AG04450 (cell line): ENCODE measurements at places on chromosomes 5 and 9.

GRCh38 chr9:137371946-137372651, 50.9 kb downstream of the EXD3 start:
- no peak for DNase-seq

- no peak for DNase-seq
Observed at GRCh38 chr5:50576686-50577256, 89.7 kb upstream of the PARP8 start.

DNA sequence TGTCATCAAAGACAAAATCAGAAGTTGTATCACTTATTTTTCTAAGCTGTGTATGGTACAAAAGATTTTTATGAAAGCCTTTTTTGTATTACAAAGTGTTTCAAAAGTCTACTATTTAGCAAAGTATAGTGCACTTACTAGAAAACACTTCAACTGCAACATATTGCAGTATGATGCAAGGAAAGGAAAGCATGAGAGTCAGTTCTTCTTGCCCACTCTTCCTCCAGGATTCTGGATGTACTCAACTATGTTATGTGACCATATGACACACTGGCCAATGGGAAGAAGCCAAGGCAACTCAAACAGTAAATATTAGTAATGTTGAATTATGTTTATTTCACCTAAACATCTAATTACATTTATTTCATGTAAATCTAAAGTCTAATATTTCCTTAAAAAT, 49.5 kb upstream of the TYRP1 start:
- DNase-seq, result no peak

- no peak for DNase-seq
Observed at GRCh38 chr5:55629815-55630214, 82.3 kb downstream of the SLC38A9 start.

GRCh38 chr5:102241809-102242421, 54.2 kb downstream of the SLCO4C1 start:
- DNase-seq, result no peak

GRCh38 chr5:135271533-135272310, 127.3 kb downstream of the MACROH2A1 start:
- no peak for DNase-seq

GRCh38 chr5:78549043-78549442, 99.5 kb downstream of the LHFPL2 start:
- DNase-seq, result no peak

- DNase-seq, result peak; percentile 15
Observed at GRCh38 chr9:115006660-115007059, 76.3 kb upstream of the TNFSF8 start.

DNA sequence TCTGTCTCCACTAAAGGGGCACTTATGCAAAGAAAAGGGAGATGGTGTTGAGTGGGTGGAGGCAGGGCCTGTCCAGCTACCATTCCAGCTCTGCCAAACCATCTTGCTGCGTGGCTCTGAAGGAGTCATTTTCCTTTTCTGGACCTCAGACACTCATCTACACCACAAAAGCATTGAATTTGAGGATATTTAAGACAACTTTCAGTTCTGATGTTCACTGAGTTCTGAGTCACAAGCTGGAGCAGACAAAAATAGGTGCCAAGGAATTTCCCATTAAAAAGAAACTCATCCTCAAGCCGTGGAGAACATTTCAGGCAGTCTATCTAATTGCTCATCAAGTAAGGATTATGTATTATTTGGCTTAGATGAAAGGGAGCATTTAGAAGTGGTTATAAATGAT, 195.0 kb upstream of the TBC1D2 start:
- no peak for DNase-seq
